CD4-positive, alpha-beta T cell (primary cell): ENCODE measurements at places on chromosomes 6 and 20.
A peak's percentile ranks its signal among the peaks of the same experiment; 100 is the strongest.

GRCh38 chr6:155181498-155181897 lies 82.3 kb upstream of the CLDN20 start:
- no peak overlapping the region for H3K4me3 ChIP-seq
- no peak overlapping the region for H3K27ac ChIP-seq
- H3K36me3 ChIP-seq = no peaks in the 10 kb centered on the region
- no peaks in the 10 kb centered on the region for H3K27me3 ChIP-seq

DNA sequence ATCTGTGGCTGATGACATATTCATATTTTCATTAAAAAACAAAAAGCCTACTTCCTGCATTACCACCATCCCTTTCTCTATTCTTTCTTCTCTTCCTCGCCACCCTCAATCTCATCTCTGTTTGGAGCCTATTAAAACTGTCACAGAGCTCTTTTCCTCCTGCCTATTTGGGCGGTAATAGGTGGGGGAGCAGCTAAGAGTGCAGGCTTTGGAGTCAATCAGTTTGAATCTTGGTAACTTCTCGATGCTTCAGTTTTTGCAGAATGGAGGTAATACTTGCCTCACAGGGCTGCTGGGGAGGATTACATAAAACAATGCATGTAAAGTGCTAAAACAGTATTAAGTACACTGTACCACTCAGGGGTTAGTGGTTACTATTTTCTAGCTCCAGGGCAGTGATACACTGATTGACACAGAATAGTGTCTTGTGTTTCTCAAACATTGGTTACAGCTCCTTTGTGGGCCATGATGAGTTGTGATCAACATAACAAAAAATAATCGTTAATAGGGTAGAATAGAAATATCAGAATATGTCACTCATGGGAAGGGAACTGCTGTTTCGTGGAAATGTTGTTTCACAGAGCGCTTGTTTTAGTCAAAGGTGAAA lies 14.0 kb downstream of the GCLC start:
- H3K27ac ChIP-seq = no peak overlapping the region
- no peak for DNase-seq
- H3K4me1 ChIP-seq = no peaks in the 10 kb centered on the region
- H3K27me3 ChIP-seq = no peaks in the 10 kb centered on the region
- no peak overlapping the region for H3K4me3 ChIP-seq
- no peaks in the 10 kb centered on the region for H3K36me3 ChIP-seq

DNA sequence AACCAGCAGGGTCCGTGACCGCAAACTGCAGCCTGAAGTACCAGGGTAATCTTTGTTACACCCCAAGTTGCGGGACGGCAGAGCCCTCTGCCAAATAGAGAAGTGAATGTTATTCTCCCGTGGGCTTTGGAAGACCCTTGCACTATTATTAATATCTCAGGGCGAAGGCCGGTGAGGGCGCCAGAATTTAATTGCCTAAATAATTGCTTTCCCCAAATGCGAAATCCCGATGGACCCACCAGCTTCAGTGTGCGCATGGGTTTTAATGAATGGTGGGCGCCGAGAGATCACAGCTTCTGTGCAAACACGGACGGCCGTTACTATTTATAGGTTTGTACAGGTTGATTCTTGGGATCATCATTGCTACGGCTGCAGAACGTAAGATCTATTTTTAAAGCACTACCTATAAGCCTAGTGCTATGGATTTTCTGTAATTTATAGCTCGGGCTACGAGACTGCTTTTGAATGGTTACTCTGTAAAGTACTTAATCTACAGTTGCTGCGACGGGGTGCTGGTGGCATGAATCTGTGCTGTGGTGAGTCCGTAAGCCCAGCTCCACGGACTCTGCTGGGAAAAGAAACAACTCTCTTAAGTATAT lies 15.2 kb upstream of the PHACTR3 start:
- H3K27me3 ChIP-seq = no peaks in the 10 kb centered on the region
- no peaks in the 10 kb centered on the region for H3K4me1 ChIP-seq
- no peak for DNase-seq
- no peak overlapping the region for H3K4me3 ChIP-seq
- no peak overlapping the region for H3K27ac ChIP-seq
- no peaks in the 10 kb centered on the region for H3K36me3 ChIP-seq

DNA sequence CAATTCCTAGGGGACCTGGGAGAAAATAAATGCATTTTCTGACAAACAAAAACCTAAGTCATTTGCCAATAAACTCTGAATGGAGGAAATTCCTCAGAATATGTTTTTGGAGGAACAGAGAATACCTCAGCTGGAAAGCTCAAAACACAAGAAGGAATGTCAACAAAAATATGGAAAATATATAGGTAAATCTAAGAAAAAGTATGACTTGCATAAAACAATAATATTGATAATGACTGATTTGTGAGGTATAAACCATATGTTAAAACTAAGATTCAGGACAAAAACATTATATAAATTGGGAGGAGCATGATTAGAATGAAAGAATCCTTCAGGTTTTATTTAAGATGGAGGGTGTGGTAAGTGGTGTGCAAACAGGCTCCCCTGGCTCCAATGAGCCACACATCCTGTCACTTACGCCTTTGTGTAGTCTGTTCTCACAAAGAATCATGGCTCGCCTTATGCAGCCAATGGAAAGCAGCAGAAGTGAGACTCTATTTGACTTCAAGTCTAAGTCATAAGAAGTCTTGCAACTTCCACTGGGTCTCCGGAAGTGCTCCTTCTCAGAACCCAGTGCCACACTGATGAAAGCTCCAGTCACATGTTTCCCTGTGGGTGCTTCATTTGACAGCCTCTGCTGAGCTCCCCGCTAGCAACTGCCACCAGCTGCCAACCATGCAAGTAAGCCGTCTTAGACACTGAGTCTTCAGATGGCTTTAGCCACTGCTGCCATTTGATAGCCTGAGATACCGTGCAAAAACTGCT lies 8.1 kb downstream of the CFAP61 start:
- H3K36me3 ChIP-seq = no peaks in the 10 kb centered on the region
- H3K27ac ChIP-seq = no peak overlapping the region
- no peak for DNase-seq
- no peak overlapping the region for H3K4me3 ChIP-seq
- H3K4me1 ChIP-seq = no peaks in the 10 kb centered on the region

GRCh38 chr20:58086763-58087561 lies 141.5 kb downstream of the ANKRD60 start:
- H3K4me1 ChIP-seq = no peaks in the 10 kb centered on the region
- no peak overlapping the region for H3K27ac ChIP-seq
- H3K36me3 ChIP-seq = no peaks in the 10 kb centered on the region
- no peaks in the 10 kb centered on the region for H3K27me3 ChIP-seq
- no peak for DNase-seq

DNA sequence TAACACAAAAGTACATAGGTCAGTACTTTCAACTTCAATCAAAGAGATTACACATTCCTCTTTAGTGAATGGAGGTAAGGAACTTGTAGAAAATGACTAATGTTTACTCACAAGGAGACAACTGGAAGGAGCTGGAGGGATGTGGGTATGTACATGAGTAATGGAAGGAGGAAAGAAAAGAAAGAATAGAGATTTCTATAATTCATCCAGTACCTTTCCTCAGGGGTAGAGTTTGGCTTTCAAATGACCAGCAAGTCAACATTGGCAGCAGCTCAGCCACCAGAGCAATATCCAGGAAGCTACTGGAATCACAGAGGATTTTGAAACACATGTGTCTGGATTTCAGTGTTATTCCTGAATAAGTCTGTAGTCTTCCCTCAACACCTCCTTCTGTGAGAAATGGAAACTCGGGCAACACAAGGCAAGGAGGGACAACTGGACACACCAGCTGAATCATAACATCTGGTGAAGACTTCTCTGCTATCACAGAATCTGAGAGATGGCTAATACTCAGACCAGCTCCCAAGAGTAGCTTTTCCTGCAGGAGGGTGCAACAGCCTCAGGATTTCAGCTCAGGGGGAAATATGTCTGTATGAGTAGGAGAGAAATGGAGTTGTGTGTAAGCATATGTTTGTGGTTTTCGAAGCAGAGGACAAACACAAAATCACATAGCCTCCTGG lies 98.8 kb downstream of the HAO1 start:
- no peak for DNase-seq
- no peaks in the 10 kb centered on the region for H3K27me3 ChIP-seq
- H3K4me1 ChIP-seq = no peaks in the 10 kb centered on the region

- no peak overlapping the region for H3K27ac ChIP-seq
- no peak for DNase-seq
- no peak overlapping the region for H3K4me3 ChIP-seq
Observed at GRCh38 chr20:44206132-44206531, 4.4 kb downstream of the OSER1 start.

- DNase-seq = no peak
- H3K4me3 ChIP-seq = no peak overlapping the region
- no peaks in the 10 kb centered on the region for H3K36me3 ChIP-seq
- no peaks in the 10 kb centered on the region for H3K4me1 ChIP-seq
Observed at GRCh38 chr20:9100691-9101090, 31.8 kb downstream of the PLCB4 start.

- no peaks in the 10 kb centered on the region for H3K4me1 ChIP-seq
- H3K27ac ChIP-seq = no peak within 1 kb of the TSS
- no peaks in the 10 kb centered on the region for H3K36me3 ChIP-seq
- no peak within 1 kb of the TSS for H3K4me3 ChIP-seq
- DNase-seq = peak; percentile 71
- H3K27me3 ChIP-seq = no peaks in the 10 kb centered on the region
Observed at GRCh38 chr6:132713352-132714134, at the start of gene VNN1. Gene VNN1 (minus strand): TSS chr6:132714055. CDS start chr6:132714035, 20 bp downstream.

DNA sequence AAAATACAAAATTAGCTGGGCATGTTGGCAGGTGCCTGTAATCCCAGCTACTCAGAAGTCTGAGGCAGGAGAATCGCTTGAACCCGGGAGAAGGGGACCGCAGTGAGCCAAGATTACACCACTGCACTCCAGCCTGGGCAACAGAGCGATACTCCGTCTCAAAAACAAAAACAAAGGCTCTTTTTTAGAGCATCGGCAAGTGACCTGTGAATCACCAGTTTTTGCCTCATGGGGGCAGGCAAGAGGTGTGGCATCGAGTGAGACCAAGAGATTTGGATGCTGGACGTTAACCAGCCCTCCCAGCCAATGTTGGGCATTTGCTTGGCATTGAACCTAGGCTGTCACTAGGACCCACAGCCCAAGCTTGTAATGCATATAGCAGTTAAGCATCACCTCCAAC lies 14.6 kb upstream of the CDK5RAP1 start:
- H3K4me3 ChIP-seq = no peak overlapping the region
- H3K27ac ChIP-seq = no peak overlapping the region
- no peak for DNase-seq

GRCh38 chr6:121338956-121339355 lies 4.7 kb upstream of the TBC1D32 start:
- no peak for DNase-seq
- peaks cover 5% of the 10 kb centered on the region for H3K27me3 ChIP-seq
- H3K4me3 ChIP-seq = no peak overlapping the region
- H3K4me1 ChIP-seq = peaks cover 7% of the 10 kb centered on the region
- H3K27ac ChIP-seq = no peak overlapping the region

DNA sequence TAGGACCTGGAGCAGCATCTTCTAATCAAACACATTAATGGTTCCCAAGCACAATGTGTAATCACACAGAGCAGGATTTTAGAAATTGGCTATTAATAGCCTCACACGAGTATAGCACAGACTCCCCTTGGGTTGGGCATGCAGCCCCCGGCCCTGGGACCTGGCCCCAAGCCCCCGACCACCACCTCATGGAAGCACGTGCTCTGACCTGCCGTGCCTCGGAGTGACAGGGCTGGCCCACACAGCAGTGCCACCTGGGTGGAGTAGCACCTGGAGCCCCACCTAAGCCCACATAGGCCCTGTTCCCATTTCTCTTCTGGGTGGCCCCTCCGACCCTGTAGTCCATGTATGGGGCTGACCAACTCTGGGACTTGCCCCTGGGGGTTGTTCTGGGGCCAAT lies 171.8 kb downstream of the TTLL2 start:
- no peaks in the 10 kb centered on the region for H3K4me1 ChIP-seq
- no peak overlapping the region for H3K4me3 ChIP-seq
- DNase-seq = no peak

DNA sequence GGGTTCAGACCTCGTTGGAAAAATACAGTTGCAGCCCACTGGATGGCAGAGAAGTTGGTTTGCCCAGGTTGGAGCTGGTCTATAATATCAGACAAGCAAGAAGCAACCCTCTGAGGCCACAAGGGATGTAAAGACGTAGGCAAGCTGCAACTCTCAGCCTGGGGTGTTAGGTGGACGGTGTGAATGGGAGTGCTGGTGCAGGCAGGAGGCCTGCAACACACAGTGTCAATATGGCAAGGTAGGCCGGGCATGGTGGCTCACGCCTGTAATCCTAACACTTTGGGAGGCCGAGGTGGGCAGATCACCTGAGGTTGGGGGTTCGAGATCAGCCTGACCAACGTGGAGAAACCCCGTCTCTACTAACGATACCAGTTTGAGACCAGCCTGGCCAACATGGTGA lies 10.5 kb downstream of the VPS16 start:
- no peak overlapping the region for H3K4me3 ChIP-seq
- H3K36me3 ChIP-seq = peaks cover 3% of the 10 kb centered on the region
- peaks cover 17% of the 10 kb centered on the region for H3K4me1 ChIP-seq
- no peaks in the 10 kb centered on the region for H3K27me3 ChIP-seq
- no peak overlapping the region for H3K27ac ChIP-seq
- no peak for DNase-seq

DNA sequence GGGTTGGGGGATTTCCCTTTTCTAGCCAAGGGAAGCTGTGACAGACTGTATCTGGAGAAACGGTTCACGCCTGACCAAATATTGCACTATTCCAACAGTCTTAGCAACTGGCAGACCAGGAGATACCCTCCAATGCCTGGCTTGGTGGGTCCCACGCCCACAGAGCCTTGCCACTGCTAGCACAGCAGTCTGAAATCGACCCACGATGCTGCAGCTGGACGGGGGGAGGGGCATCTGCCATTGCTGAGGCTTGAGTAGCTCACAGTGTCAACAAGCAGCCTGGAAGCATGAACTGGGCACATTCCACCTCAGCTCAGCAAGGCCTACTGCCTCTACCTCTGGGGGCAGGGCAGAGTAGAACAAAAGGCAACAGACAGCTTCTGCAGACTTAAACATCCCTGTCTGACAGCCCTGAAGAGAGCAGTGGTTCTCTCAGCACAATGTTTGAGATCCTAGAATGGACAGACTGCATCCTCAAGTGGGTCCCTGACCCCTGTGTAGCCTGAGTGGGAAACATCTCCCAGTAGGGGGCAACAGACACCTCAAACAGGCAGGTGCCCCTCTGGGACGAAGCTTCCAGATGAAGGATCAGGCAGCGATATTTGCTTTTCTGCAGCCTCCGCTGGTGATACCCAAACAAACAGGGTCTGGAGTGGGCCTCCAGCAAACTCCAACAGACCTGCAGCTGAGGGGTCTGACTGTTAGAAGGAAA lies 89.9 kb upstream of the ECI2 start:
- no peaks in the 10 kb centered on the region for H3K4me1 ChIP-seq
- DNase-seq = no peak
- H3K27me3 ChIP-seq = no peaks in the 10 kb centered on the region
- H3K27ac ChIP-seq = no peak overlapping the region
- no peaks in the 10 kb centered on the region for H3K36me3 ChIP-seq

GRCh38 chr6:168190646-168191443 lies 111.8 kb upstream of the FRMD1 start:
- H3K27me3 ChIP-seq = peaks cover 2% of the 10 kb centered on the region
- DNase-seq = no peak
- no peaks in the 10 kb centered on the region for H3K36me3 ChIP-seq

- peaks cover 7% of the 10 kb centered on the region for H3K4me1 ChIP-seq
- H3K27me3 ChIP-seq = no peaks in the 10 kb centered on the region
- no peak overlapping the region for H3K27ac ChIP-seq
- no peaks in the 10 kb centered on the region for H3K36me3 ChIP-seq
- H3K4me3 ChIP-seq = no peak overlapping the region
- no peak for DNase-seq
Observed at GRCh38 chr6:163260111-163260895, 154.2 kb upstream of the QKI start.
